ENCODE measurements at places on chromosomes 6 and 20.

GRCh38 chr6:70538376-70538775 is 28.4 kb upstream of the SDHAF4 start:
- peak; percentile 35 for DNase-seq

GRCh38 chr6:170393807-170394399 is 87.3 kb downstream of the FAM120B start:
- DNase-seq: no peak

- no peak for DNase-seq
Measured at GRCh38 chr20:49989234-49990065, 6.7 kb downstream of the SNAI1 start.

- peak; percentile 14 for DNase-seq
Measured at GRCh38 chr6:159311618-159312017, 142.4 kb downstream of the FNDC1 start.

DNA sequence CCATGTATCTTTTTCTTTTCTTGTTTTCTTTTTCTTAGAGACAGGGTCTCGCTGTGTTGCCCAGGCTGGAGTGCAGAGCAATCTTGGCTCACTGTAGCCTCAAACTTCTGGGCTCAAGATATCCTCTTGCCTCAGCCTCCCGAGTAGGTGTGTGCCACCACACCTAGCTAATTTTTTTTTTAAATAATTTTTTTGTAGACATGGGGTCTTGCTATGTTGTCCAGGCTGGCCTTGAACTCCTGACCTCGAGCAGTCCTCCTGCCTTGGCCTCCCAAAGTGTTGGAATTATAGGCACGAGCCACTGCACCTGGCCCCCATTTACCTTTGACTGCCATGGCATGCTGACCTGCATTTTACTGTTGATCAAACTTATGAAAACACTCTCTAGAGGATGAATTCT is 198.6 kb downstream of the SOX4 start:
- no peak for DNase-seq

- no peak for DNase-seq
Measured at GRCh38 chr6:14726816-14727493, 518.9 kb upstream of the JARID2 start.

- DNase-seq: no peak
Measured at GRCh38 chr6:47653706-47654105, 44.7 kb upstream of the ADGRF4 start.

- no peak for DNase-seq
Measured at GRCh38 chr6:101126501-101126900, 245.4 kb upstream of the ASCC3 start.

- no peak for DNase-seq
Measured at GRCh38 chr6:155646443-155646842, 190.8 kb upstream of the NOX3 start.

DNA sequence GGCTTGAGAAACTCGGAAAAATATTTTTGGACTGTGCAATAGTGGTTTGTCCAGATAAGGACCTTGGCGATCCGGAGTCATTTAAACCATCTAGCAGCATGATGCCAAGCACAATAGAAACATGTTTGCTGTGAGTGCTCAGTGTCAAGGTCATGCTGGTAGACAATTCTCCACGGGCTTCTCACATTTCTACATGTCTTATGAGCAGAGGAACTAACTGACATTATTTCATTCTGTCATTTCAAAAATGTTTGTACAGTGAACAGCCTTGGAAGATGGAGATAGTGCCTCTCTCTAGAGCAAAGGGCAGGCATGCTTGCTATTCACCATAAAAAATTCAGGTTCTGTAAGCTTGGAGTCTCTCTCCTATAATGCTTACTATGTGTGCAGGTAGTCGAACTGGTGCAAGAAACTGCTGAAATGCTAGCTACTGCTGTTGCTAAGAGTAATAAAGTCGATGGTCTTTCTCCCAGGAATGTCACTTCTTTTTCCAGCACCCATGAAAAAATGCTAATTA is 25.4 kb upstream of the CCN2 start:
- DNase-seq: no peak

GRCh38 chr6:44157152-44157521 is 1.5 kb upstream of the CAPN11 start:
- no peak for DNase-seq

- no peak for DNase-seq
Measured at GRCh38 chr6:157518397-157519250, 137.6 kb downstream of the ZDHHC14 start.

GRCh38 chr6:158033751-158034702 is 52.4 kb downstream of the SYNJ2 start:
- no peak for DNase-seq

- DNase-seq: no peak
Measured at GRCh38 chr6:3884007-3884745, 35.0 kb downstream of the FAM50B start.

- peak; percentile 29 for DNase-seq
Measured at GRCh38 chr6:143279385-143279784, 171.1 kb downstream of the ADAT2 start.

- DNase-seq: peak; percentile 9
Measured at GRCh38 chr6:70956451-70957283, at the start of gene B3GAT2. TSS of gene B3GAT2 (minus strand) at chr6:70957060. CDS start at chr6:70956429, 631 bp downstream.

DNA sequence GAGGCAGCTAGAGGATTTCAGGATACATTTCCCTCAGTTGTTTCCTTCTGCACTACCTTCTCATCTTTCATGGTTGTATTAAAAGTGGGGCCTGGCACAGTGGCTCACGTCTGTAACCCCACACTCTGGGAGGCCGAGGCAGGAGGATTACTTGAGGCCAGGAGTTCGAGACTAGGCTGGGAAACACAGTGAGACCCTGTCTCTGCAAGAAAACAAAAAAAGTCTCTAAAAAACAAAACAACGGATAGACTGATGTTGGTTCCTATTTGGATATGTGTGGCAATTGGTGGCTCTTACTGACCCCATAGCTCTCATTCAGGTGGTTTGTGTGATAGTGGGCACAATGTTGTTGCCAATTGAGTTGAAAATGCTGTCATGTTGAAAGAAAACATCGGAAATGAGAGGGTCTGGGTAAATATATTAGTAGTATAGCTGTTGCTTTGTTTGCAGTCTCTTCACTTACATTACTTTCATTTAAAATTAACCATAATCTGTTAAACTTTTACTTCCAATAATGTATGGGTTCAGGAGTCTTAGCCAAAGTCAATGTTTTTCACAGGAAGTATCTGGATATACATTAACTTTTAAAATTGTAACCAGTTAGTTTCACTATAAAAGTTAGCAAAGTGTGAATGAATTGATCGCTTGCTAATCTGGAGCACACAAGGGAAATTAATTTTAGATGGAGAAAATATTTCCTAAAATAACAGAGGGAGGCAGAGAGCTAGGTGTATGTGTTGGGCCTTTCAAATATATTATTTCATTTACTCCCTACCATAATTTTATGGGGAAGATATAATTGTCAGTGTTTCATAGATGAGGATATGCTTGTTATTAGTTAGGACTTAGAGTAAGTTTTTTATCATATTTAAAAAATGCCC is 31.1 kb downstream of the UTRN start:
- no peak for DNase-seq

DNA sequence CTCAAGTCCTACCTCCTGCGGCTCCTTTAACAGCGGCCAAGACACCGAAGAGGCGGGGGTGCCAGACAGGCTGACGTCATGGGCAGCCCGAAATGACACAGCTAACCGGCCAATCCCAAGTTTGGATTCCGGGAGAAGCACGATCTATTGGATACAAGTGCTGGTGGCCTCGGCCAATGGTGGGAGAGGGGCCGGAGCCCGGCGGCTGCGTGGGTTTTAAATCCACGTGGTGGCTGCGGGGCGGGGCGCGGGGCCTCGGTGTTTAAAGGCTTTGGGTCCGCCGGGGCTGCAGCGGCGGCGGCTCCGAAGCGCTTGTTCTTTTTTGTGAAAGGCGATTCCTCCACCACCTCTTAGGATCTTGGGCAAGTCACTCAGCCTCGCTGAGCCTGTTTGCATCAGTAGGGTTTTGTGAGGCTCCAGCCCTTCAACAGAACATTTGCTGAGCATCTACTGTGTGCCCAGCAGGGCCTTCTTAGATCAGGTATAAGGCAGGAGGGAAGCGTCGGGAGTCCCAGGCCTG is 8.7 kb upstream of the PMEPA1 start:
- DNase-seq: peak; percentile 80

GRCh38 chr20:51276296-51276695 is 253.4 kb upstream of the KCNG1 start:
- no peak for DNase-seq

- no peak for DNase-seq
Measured at GRCh38 chr20:56843817-56844216, 214.7 kb downstream of the TFAP2C start.

DNA sequence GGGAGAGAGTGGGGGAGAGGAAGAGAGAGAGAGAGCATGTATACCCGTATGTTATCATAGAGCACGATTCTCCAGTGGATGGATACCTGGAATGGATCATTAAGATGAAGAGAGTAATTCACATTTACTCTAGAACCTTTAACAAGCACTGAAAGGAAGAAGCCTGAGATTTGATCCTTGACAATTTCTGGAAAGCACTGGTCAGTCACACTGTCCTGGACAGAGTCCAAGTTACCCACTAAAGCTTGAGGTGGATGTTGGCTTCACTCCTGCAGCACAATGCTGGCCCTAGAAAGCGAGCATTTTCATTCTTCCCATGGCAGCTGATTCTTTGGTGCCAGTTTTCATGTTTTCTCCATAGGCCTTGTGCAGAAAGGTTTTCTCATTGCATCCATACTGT is 25.6 kb downstream of the NFYA start:
- DNase-seq: no peak

Measured in GM12865 (cell line).